GM20000 (cell line): ENCODE measurements at places on chromosomes 5 and 9.

GRCh38 chr9:129669946-129670345, 4.5 kb downstream of the PRRX2 start:
- DNase-seq, result no peak

GRCh38 chr9:32403567-32404260, 19.3 kb downstream of the ACO1 start:
- no peak for DNase-seq

DNA sequence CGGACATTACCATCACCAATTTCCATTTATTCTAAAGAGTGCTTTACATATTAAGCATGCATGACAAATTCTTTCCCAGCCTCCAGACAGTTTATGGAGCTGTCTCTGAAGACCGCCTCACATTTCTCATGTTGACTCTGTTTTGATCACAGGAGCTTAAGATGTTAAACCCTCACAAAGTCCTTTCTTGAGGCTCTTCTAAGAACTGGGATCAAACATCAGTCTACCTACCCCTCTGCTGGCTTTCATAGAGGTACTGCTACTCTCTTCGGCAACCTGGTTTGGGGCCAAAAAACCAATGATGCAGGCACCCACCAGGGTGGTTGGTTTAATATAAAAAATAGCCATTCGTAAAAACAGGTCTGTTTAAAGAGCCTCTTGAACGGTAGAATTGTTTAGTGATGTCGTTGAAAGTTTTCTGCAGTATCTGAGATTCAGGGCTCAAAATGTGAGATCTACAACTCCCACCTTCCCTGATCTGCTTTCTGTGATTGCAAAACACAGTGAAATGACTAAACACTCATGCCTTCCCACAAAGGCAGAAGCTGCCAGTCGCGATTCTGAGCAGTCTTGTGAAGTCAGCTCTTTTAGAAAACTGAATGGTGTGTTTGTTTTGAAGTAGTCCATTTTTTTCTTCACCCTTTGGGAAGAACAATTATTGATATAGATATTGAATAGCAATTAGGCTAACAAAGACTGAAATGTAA, 3.5 kb downstream of the RXFP3 start:
- no peak for DNase-seq

DNA sequence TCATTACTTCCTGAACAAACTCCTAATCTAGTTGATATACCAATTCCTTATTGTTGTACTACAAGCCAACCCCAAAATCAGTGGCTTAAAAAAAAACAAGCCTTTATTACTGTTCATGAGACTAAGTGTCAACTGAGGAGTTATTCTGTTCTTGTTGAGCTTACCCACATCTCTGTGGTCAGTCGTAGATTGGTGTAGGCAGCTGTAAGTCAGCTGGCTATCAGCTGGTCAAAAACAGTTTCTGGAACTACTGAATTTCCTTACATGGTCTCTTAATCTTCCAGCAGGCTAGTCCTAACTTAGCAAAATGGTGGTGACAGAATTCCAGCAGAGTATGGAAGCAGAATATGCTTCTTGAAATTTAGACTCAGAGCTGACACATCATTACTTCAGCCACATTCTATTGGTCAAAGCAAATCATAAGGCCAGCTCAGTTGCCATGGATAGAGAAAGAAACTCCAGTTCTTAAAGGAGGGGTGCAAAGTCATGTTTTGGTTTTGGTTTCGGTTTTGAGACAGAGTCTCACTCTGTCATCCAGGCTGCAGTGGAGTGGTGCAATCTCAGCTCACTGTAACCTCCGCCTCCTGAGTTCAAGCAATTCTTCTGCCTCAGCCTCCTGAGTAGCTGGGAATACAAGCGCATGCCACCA, 386.1 kb upstream of the MPDZ start:
- no peak for DNase-seq

GRCh38 chr5:56066931-56067450, 72.2 kb upstream of the IL6ST start:
- DNase-seq, result no peak

- DNase-seq, result no peak
Observed at GRCh38 chr5:132277971-132278853, 16.0 kb upstream of the SLC22A4 start.

- DNase-seq, result no peak
Observed at GRCh38 chr5:1787472-1788047, 12.1 kb downstream of the MRPL36 start.

DNA sequence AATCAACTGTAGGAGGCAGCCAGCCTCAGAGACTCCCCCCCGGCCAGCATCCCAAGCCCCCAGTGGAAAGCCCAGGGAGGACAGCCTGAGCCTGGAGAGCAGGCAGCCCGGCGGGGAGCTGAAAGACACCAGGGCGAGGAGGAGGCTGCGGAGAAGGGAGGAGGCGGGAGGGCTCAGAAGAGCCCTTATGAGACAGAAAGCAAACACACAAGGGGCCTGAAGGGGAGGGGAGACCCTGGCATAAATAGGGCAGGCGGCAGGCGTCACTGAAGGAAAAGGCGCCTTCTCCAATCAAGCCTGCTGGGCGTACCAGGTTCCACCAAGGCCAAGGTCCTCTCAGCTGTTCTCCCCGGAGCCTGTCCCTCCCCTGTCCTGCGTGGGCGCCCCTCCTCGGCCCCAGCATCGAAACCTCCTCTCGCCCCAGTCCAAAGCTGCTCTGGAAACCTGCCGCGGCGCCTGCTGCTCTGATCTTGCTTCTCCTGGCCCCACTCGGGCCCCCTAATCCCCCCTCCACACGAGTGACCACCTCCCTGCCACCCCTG, 1.3 kb downstream of the SLC9A3 start:
- no peak for DNase-seq

- peak; percentile 19 for DNase-seq
Observed at GRCh38 chr9:2157277-2158110, 142.3 kb downstream of the SMARCA2 start.

GRCh38 chr5:159525117-159525516, 194.8 kb upstream of the IL12B start:
- DNase-seq, result no peak

- no peak for DNase-seq
Observed at GRCh38 chr9:90795871-90796317, 5.7 kb upstream of the SYK start.

DNA sequence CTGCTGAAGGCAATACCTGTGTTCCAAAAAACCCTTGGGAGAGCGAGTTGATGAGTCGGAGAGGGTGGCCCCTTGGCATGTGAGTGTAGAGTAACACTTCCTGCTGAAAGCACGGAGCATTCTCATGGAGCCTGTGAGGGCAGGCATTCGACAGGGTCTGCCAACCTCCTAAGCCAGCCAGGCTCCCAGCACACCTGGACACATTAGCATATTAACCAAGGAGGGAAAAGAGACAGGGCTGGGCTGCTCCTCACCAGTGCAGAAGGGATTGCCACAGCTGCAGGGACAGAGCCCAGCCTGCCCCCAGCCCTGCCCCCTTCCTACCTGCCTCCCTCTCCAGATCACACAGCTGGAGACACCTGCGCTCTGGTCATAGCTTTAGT, 46.4 kb upstream of the SEMA4D start:
- no peak for DNase-seq

GRCh38 chr5:137148159-137148558, 351.0 kb downstream of the SPOCK1 start:
- no peak for DNase-seq

GRCh38 chr5:122864400-122864799, 19.0 kb downstream of the SNX24 start:
- DNase-seq, result no peak

DNA sequence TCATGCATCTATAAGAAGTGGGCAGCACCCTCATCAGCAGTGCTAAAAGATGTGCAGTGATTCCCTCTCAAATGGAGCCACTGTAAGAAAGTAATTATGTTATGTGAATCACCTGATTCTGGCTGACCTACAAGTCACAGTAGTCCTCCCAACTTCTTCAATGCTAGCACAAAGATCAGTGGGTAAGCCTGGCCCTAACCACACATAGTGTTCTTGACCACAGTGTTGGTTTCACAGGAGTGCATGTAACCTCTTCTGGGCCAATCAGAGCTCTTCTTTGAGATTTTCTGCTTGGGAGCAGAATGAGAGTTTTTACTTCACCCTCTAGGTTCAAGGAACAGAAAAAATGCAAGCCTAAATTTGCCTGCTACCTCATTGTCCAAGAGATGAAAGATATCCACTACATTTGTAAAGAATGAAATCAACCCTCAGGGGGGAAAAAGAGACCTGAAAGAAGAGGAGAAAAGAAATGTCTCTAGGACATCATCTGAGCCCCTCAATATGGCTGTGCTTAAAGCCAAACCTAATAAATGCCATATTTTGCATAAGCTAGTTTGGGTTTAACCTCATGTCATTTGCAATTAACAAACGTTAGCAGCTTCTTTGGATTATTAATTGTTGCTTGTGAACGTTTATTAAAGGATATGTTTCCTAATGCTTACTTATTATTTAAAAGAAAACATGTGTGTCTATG, 65.3 kb upstream of the ADRB2 start:
- DNase-seq, result peak; percentile 10

GRCh38 chr5:59007460-59008063, 424.7 kb downstream of the RAB3C start:
- peak; percentile 23 for DNase-seq

GRCh38 chr5:150143350-150144245, 12.0 kb downstream of the PDGFRB start:
- DNase-seq, result no peak

- DNase-seq, result no peak
Observed at GRCh38 chr5:133809801-133810200, 158.6 kb downstream of the C5orf15 start.

DNA sequence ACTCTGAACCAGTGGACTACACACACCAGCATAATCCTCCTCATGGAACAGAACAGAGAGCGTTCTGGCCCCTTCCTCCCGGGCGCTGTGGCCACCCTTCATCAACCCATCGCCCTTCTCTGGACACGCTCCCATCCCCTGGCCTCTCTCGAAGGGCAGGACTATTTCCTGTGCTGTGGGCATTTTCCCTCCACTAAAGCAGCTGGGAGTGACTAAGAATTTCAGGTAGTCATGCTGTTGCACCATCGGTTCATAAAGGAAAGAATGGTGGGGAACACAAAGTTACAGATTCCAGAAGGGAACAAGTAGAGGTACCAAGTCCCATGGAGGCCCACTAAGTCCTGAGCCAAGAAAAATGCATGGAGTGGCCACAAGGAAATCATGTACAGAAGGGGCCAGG, 68.6 kb downstream of the EPB41L4B start:
- DNase-seq, result no peak

DNA sequence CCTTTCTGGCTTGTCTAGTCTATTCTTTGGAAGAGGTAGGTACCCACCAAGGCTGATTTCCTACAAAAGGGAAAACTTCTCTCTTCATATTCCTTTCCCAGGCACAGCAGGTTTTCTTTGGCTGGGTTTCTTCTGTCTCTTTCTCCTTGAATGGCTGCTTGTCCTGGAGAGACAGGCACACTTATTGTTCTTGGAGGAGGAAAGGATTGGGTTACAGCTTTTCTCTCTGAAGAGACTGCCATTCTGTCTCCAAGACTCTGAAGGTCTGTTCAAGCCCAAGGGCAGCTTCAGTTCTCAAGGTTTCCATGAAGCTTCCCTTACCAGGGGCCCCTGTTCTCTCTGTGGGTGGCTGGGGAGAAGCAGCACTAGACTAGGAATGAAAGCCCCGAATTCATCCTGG, 33.9 kb downstream of the ACTBL2 start:
- no peak for DNase-seq

GRCh38 chr9:133374612-133375115, 1.2 kb downstream of the SURF4 start:
- no peak for DNase-seq

- no peak for DNase-seq
Observed at GRCh38 chr5:99906776-99907175, 628.4 kb upstream of the FAM174A start.

DNA sequence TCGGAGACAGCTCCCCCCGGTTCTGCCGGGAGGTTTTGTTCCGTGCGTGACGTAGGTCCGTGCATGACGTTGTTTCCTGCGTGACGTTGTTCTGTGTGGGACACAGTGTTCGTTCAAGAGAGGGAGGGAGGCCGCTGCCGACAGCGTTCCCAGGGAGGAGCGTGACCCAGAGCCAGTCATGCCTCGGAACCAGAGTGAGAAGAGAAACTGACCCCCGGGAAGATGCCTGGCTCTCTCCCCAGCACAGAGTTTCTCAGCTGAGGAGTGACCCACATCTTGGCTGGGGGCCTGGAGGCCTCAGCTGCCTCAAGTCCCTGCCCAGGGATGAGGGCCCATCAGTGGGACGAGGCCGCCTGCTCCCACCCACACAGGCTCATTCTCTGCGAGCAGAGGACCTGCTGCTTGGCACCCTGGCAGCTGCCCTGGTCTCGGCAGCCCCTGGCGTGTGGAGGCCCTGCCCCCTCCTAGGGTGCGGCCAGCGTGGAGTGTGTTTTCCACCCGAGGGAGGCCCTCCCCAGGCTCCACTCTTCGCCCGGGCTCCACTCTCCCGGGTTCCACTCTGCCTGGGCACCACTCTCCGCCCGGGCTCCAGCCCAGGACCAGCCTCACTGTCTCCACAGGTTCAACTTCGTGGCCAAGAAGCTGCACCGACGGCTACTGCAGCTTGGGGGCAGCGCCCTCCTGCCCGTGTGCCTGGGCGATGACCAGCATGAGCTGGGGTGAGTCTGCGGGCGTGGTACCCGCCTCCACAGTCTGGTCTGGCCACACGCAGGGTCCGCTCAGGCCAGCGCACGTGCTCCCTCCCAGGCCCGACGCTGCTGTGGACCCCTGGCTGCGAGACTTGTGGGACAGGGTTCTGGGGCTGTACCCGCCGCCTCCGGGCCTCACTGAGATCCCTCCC, 7.9 kb downstream of the NDOR1 start:
- DNase-seq, result no peak

DNA sequence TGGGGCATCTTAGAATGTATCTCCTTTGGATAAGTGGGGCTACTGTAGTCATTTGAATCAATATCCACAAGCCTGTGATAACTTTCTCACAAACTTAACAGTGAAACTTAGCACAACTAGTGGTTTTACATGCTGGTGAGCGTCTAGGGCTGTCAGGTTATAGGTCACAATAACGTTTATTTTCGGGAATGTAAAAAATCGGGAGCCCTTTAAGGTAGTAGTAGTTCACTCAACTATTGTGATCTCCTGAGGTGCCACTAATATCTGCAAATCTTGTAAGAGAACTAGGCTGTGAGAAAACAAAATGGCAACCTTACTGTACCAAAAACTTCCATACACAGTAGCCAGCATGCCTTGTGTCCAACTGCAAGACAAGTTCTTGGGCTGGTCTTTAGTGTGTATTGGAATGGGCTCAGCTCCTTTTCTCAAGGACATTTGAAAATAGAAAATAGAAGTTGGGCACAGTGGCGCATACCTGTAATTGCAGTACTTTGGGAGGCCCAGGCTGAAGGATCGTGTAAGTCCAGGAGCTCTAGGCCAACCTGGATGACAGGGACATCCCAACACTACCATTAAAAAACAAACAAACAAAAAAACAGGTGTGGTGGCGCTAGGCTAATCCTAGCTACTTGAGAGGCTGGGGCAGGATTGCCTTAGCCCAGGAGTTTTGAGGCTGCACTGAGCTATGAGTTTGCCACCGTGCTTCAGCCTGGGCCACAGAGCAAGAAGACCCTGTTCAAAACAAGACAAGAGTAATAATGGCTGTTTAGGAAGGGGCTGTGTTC, 5.2 kb upstream of the PKN3 start:
- no peak for DNase-seq

- DNase-seq, result no peak
Observed at GRCh38 chr9:14713187-14713767, 9.3 kb downstream of the CER1 start.
